ENCODE measurements at places on chromosomes 12 and 14. TPM values are rescaled to one million over a fixed set of nuclear protein-coding genes. Genes with fewer than 3 reads are reported as not detected.

DNA sequence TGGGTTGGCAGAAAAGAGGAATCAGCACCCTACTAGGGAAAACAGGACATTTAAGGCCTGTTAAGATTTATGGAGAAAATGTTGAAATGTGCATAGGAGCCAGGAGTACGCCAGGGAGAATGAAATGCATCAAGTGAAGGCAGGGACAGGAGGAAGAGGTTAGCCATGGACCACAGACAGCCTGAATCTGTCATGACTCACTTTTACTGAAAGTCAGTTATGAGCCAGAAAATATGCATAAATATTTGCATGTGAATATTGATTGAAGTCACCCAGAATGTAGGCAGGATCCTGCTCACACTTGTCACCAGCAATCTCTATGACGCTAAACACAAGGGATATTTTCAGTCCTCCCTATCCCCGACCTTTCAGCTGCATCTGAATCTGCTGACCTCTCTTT is 25.1 kb upstream of the CDK17 start:
- no peak for DNase-seq

GRCh38 chr12:12056951-12057350 is 13.8 kb upstream of the BCL2L14 start:
- DNase-seq = no peak

DNA sequence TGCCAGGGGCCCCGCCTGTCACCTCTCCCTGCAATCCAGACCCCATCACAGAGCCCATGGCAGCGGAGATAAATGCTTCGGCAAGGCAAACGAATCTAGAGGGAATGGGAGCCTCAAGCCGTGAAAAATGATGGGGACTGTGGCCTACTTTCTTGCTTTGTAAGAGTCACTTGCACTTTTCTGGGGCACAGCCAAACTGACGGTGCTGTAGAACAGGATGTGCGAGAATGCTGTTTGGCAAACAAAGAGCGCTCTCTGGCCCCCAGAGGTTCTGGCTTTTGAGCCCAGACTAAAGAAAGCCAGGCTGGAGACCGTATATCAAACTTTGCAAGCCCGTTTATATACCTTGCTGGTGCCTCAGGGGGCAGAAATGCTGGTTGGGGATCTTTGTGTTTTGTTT is 108.7 kb downstream of the CACNA1C start:
- no peak for DNase-seq

DNA sequence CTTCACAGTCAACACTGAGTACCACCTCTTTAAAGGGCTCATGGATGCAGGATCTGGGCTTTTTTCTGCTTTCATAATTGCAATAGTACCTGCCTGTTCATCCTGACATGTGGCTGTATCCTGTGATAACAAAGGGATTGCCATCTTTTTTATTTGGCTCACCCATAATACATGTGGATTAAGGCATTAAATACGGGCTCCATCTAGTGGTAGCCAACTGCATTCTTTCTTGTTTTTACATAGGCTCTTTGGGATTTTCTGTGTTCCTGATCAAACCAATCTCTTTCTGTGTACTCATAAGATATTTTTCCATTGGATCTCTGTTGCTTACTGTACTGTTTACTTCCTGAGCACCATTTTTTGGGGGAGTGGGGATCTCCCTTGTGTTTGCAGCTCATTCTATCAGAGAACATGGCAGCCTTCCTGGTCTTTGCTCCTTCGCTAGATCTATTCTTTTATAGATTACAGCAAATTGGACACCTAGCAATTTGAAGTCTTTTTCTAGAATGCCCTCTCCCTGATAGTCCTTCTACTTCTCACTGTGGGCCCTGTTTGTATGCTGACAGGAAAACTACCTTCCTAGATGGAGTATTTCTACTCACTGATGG is 723.4 kb upstream of the MDGA2 start:
- no peak for DNase-seq

RAPGEF3 gene
- total RNA-seq = 8.7 TPM

DNA sequence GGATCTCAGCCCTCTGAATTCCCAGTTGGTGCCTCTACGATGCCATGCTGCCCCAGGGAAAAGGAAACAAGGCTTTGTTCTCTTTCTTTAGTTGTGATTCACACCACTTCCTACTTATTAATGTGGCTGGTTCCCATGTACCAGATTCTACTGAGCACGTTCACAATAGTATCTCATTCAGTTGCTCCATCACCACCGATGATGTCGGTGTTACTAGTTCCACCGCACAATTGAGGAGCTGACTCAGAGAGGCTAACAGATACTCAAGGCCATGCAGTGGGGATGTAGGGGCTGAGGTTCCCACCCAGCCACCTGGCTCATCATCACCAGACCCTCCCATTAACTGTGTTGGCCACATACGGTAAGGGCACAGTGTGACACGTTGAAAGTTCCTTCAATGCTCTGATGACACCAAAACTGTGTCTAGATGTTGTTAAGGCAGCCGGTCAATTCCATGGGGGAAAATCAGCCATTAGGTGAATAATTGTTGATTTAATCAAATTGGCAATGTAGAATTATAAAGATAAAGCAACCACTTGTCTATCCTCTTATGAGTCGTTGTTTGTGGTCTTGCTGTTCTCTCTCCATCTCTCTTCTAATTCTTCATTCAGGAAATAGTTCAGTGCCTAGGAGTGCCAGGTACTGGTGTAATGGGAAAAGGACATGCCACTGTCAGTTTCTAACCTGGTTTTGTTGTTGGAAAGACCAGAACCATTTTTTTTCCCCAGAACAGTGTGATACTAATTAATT is 244.2 kb upstream of the CRY1 start:
- no peak for DNase-seq

GRCh38 chr14:75495399-75495798 is 26.9 kb upstream of the BATF start:
- no peak for DNase-seq

DMAC2L gene
- 27.5 TPM for total RNA-seq

DNA sequence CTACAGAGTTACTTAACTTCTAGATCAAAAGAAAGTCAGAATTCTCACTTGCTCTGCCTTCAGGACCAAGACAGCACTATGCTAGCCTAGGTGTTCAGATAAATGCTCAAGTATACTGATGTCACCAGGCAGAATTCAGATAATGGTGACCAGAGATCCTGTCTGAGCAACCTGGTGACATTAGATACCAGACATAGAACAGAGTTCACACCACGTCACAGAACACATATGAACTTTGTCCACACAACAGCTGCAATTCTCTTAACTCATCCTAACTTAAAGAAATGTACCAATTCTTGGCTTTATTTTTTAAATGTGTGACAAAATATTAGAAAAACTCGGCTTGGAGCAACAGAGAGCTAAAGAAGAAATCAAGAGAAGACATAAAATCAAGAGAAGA is 58.1 kb downstream of the GCH1 start:
- no peak for DNase-seq

SPRYD3 gene
- total RNA-seq = 32.3 TPM

HHIPL1 gene
- 1.1 TPM for total RNA-seq

COQ5 gene
- total RNA-seq = 30.6 TPM

GRCh38 chr12:50326590-50327284 is 43.4 kb upstream of the LIMA1 start:
- DNase-seq = no peak

DNA sequence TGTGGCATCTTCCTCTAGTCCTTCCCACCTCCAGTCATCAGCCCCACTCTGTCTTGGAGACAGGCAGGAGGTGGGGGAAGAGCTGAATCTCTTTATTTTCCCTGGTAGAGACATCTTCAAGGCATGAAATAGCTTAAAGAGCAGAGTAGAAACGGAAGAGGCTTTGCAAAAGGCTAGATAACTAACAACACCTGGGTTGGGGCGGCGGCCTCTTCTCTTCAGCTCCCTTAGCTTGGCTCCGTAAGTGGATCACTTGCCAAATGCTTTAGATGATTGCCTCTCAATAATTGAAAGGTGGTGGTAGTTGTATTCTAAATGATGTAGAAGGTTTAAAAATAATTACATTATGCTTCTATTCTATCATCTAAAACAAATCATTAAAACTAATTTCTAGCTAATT is 36.1 kb downstream of the SSPN start:
- DNase-seq = no peak

- no peak for DNase-seq
These were observed 18.3 kb downstream of the KDM2B start for GRCh38 chr12:121562488-121562887.

PA2G4 gene
- 179 TPM for total RNA-seq

DNA sequence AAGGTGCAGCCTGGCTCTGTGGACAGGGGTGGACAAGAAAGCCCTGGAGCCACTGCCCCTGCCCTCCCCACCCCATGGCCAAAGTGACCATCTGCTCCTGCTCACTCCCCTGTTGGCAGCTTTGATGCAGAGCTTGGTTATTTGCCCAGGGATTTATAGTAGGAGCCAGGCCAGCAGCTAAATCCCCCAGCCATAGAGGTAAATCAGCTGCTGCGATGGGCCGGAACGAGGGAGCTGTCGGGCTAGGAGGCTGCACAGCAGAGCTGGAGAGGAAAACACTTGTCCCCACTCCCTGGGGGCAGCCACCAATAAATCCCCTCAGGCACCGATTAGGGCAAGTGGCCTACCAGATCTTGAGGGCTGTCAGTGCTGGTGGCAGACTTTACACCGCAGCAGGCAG is 26.0 kb downstream of the SMUG1 start:
- no peak for DNase-seq

GRCh38 chr12:89135976-89136634 is 216.2 kb downstream of the DUSP6 start:
- no peak for DNase-seq

DLGAP5 gene
- 4.4 TPM for total RNA-seq

Data from kidney epithelial cell (primary cell).